ENCODE measurements at places on chromosomes 7 and 10. TPM values are rescaled to one million over a fixed set of nuclear protein-coding genes. Genes with fewer than 3 reads are reported as not detected.

Gene KIAA1549
- total RNA-seq: 3.0 TPM

Gene FOXP2
- 12.5 TPM for total RNA-seq

- no peak for DNase-seq
Measured at GRCh38 chr7:31007634-31008033, 43.9 kb downstream of the GHRHR start.

GRCh38 chr7:137482466-137482865 is 138.9 kb upstream of the PTN start:
- no peak for DNase-seq

GRCh38 chr10:110364531-110364937 is 59.8 kb upstream of the SMNDC1 start:
- no peak for DNase-seq

DNA sequence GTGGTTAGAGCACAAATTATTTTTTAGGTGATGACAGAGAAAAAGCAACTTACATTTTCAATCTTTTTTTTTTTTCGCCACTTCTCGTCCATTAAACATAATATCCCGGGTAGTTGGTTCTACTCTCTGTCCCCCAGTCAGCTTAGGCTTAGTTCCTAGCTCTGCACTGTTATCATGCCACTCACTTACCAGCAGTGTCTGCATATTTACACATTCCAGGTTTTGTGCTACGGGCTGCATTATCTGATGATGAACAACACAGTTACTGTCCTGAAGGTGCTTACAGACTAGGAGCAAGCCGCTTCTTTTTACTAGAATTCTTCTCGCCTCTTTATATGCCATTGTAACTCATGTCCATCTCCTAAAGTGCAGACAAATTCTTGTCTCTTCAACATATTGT is 121.8 kb upstream of the NPVF start:
- no peak for DNase-seq

GRCh38 chr10:26860102-26860442 is 686 bp downstream of the ABI1 start:
- DNase-seq: peak; percentile 63
